Upper lobe of left lung (tissue), 6 donors: ENCODE measurements at places on chromosomes 5 and 9. TPM values are rescaled to one million over a fixed set of nuclear protein-coding genes. Genes with fewer than 3 reads are reported as not detected.

DNA sequence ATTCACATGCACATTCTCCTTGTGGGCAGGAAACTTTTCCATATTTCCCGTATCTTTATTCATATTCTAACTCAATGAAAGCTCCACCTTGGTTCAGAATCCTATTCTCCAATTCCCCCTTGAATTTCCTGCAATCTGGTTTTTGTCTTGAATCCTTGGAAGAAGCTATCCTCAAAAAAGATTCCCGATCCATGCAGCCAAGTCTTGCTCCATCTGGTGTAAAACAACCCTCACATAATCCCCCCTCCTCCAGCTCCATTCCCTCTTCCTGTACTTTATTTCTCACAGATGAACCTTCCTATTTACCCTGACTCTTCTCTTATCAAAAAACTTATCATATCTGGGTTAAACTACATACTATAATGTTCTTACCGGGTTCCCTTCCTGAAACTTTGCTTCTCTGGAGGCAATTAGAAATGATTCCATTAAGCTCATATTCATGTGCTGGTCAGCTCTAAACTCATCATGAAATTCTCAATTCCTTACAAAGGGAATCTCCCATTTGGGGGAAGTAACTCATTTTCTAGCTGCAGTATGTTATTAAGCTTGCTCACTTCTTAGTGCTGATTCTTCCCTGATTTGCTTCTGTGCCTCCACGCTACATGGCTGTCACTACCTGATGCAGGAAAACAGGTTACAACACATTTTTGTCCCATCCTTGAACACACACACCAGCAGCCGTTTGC lies 81.7 kb downstream of the GNAQ start:
- no peak for DNase-seq

DNA sequence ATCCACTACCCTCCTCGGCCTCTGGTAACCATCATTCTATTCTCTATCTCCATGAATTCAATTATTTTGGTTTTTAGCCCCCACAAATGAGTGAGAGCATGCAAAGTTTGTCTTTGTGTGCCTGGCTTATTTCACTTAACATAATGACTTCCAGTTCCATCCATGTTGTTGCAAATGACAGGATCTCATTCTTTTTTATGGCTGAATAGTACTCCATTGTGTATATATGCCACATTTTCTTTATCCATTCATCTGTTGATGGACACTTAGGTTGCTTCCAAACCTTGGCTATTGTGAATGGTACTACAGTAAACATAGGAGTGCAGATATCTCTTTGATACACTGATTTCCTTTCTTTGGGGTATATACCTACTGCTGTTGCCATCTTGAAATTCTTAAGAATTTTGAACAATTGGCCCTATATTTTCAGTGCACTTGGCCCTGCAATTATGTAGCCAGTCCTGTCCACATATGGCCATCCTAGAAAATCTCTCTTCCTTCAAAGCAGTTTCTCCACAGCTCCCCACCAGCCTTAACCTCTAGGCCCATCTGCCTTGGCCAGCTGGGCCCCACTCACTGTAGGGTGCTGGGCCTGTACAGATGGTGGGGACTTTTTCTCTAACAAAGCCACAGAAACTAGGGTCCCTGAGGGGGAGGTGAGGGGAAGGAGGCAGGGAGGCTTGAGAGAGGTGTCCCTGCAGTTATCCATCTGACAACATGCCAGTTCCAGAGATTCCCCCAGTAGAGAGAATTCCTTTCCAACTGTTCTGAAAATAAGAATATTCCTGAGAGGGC lies 81.9 kb upstream of the LHFPL2 start:
- no peak for DNase-seq

- no peak for DNase-seq
These were observed 37.3 kb upstream of the CKS2 start for GRCh38 chr9:89273528-89274279.

DNA sequence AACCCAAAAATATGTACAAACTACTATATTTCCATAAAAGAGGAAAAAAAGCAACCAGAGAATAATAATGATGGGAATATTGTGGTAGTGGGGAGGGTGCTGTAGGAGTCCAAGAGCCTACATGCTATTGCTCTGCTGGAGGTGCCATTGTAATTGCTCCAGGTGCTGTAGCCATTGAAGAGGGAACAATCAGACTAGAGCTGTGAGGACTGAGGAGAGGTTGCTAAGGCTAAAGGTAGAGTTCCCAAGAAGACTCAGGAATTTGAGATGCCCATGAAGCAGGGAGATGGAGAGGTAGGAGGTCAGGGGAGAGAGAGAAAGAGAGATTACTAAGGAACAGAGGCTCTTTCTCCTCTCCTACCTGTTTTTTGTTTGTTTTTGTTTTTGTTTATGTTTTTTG lies 394.0 kb downstream of the DMRTA1 start:
- no peak for DNase-seq

DNA sequence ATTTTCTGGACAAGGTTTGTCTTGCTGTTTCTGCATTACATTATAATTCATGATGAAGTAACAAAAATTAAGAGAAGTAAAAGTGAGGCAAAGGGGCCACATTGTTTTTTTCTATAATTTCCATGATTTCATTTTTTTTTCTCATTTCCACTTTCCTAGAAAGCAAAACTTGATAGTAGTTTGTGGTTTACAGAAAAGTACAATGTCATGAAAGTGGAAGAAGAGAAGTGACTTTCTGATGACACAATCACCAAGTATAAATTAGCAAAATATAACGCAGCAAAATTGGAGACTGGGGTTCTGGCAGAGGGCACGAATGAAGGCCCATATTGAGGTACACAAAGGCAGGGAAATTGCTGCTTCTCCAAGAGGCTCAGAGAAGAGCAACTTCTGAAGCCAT lies 5.0 kb upstream of the IFNA14 start:
- no peak for DNase-seq

IL9 gene
- not detected for total RNA-seq

DNA sequence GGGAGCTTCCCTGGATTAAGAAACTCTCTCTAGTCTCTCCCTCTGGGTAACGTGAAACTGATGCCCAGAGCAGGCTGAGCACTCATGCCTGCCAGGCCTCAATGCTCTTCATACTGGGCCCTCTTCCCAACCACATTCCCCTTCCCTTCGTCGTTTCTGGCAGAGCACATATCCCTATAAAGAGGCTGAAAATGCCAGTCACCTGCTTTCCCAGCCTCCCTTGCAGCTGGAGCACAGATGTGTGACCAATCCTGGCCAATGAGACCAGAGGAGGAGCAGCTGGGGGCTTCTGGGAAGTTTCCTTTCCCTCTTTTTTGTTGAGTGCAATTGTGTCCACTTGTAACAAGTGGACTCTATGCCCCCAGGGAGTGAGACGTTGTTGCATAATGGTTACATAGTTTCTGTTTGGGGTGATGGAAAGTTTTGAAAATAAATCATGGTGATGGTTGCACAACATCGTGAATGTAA lies 30.2 kb upstream of the SMIM23 start:
- peak; percentile 32 for DNase-seq

DNA sequence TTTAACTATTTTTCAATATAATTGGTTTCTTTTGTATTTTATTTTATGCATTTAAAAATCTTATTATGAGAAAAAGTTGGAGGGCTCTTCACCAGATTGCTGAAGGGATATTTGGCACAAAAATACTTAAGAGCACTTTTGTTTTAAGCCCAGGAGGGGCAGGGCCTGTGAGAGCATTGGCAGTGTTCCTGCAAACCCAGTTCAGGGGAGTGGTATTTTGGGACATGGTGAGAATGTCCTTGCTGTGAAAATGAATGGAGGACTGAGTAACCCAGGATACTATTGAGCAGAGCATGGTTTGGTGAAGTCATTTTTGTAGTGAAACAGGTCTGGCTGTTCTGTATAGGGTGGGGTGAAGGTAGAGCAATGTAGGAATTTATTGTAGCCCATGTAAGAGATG lies 121.4 kb downstream of the KCTD16 start:
- DNase-seq = no peak

- no peak for DNase-seq
These were observed 26.4 kb downstream of the ERAP1 start for GRCh38 chr5:96781031-96781971.

DNA sequence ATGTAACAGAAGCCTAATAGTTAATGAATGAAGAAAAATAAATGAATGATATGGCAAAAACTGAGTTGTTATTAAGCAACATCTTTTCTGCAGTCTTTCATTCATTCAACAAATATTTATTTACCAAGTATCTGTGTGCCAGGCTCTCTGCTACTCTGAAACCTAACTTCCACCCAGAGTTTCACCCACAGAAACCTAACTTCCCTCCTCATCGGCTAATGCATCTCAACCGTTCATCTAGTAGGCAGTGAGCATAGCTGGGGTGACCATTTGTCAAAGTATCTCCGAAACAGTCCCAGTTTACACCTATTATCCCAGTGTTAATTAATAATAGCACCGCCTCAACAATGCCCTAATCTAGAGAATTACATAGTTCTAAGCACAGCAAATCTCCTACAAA lies 1.5 kb downstream of the TTC39B start:
- no peak for DNase-seq

KLHL3 gene
- 7.9 TPM for total RNA-seq

- DNase-seq = no peak
These were observed 163.1 kb downstream of the SEC61B start for GRCh38 chr9:99385215-99385614.
